Activated naive CD8-positive, alpha-beta T cell treated with anti-CD3 and anti-CD28 coated beads, Interleukin-2, amount 50 U/mL, for 24 hours (primary cell): ENCODE measurements at places on chromosomes 5 and 9.

- no peak for DNase-seq
These were observed 165.1 kb downstream of the TLR4 start for GRCh38 chr9:117869287-117869686.

DNA sequence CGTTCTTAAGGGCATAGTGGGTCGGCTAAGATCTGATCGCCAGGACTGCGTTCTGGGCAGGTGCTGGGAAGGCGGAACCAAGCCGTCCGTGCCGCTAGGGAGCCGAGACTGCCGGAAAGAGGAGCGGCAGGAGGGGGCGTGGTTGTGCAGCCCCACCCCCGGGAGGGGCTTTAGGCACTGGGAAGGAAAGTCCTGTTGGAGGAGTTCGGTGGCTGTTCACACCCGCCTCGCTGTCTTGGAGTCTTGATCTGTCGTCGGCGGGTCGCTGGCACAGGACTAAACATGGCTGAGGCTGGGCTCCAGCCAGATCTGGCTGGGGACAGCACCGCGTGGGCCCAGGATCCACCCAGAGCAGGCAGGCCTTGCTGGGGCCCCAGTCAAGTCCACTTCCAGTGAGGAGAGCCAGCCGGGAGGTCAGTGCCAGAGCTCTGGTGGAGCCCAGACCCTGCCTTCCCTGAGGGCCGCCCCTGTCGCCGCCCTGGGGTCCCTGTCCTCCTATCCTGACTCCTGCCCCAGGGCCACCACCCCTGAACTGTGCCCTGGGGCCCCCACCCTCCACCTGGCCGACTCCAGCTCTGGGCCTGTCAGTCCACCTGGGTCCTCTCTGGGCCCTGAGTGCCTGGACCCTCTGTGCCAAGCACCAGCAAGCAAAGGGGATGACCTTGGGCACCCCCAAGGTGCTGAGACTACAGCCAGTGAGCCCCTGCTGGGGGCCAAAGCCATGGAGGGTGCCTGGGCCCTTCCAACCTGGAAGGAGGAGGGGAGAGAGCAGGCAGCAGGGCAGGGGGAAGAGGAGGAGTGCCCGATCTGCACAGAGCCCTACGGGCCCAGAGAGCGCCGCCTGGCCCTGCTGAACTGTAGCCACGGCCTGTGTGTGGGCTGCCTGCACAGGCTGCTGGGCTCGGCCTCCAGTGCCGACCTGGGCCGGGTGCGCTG lies 4.5 kb downstream of the RNF208 start:
- no peak for DNase-seq

- DNase-seq = no peak
These were observed 116.7 kb downstream of the DOCK2 start for GRCh38 chr5:169753795-169754194.

GRCh38 chr9:19689328-19690101 lies 99.3 kb downstream of the SLC24A2 start:
- no peak for DNase-seq

GRCh38 chr5:66828548-66829357 lies 232.6 kb downstream of the MAST4 start:
- DNase-seq = peak; percentile 40

- DNase-seq = no peak
These were observed 1.6 kb upstream of the PAIP2 start for GRCh38 chr5:139340051-139340450.

DNA sequence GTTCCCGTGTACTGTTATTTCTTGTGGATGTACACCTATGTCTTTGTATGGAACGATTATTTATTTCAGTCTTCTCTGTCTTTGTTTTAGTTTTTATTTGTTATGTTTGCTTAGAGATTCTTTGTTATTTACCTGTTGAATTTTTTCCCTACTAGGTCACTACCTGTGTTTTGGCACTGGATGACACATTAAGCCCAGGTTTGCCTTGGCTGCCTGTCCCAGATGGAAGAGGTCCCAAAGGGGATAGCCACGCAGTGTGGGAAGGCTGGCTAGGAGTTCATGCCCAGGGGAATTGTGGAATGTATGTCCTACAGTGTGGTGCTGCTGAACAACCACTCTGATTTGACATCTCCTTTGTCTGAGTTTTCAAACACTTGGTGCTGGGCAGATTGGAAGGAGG lies 15.6 kb upstream of the SLC36A2 start:
- DNase-seq = no peak

DNA sequence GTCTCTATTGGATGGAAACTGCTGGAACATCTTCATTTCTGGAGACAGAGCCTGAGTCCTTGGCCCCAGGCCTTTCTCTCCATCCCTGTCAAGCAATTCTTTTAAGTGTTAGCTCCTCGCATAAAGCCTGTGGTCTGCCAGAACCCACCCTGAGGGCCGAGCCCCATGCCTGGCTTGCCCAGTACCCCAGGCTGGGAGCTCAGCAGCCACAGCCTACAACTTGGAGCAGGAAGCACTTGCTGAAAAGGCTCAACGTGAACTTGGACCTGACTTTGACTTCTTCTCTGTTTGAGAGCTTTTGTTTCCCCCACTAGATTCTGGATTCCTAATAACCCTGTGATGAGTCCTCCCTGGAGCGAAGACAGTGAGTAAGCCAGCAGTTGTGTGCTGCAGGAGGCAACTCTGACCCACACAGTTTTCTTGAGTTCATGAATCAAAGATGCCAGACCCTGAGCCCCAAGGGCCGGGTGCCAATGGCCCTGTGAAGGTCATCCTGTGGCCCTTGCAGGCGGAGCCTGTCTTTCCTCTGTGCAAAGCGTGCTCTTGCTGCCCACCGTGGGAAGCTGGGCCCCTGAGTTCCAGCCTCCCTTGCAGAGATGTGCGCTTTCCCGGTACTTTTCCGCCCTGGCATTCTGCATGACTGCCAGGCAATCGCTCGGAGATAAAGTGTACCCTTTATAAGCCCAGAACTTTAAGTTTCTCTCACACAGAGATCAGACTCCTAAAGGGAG lies 64.3 kb upstream of the RUFY1 start:
- no peak for DNase-seq

GRCh38 chr9:78866207-78867132 lies 569.5 kb downstream of the PSAT1 start:
- no peak for DNase-seq

GRCh38 chr5:107670087-107670931 lies 428 bp downstream of the EFNA5 start:
- DNase-seq = no peak

DNA sequence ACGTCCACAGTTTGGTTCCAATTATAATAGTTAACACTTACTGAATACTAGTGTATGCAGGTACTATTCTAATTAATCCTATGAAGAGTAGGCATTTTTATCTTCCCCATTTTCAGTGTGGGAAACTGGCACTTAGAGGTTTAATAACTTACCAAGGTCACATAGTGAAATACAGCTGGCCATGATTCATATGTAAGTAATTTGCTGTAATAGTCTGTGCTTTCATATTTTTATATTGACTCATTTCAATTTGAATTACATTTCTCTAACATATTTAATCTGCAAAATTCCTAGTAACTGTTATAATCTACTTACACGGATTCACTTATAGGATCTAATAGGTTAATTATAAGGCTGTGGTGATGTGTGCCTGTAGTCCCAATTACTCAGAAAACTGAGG lies 19.4 kb downstream of the CCNH start:
- DNase-seq = no peak

- DNase-seq = no peak
These were observed 427.4 kb downstream of the CETN3 start for GRCh38 chr5:89981878-89982773.

DNA sequence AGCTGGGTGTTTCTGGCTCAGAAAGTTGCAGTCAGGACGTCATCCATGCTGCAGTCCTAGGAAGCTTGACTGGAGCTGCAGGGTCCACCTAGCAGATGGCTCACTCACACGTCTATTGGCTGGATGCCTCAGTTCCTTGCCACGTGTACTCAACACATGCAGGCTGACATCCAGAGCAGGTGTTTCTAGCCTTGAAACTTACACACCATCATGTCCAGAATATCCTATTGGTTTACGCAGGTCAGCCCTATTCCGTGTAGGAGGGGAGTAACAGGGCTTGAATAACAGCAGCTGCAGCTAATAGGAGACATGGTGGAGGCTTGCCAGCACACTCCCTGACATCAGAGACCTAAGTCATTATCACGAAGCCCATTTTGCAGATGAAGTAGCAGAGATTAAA lies 473.5 kb downstream of the ACTL7B start:
- DNase-seq = no peak

- DNase-seq = no peak
These were observed 70.8 kb upstream of the HSPA9 start for GRCh38 chr5:138645778-138646575.

DNA sequence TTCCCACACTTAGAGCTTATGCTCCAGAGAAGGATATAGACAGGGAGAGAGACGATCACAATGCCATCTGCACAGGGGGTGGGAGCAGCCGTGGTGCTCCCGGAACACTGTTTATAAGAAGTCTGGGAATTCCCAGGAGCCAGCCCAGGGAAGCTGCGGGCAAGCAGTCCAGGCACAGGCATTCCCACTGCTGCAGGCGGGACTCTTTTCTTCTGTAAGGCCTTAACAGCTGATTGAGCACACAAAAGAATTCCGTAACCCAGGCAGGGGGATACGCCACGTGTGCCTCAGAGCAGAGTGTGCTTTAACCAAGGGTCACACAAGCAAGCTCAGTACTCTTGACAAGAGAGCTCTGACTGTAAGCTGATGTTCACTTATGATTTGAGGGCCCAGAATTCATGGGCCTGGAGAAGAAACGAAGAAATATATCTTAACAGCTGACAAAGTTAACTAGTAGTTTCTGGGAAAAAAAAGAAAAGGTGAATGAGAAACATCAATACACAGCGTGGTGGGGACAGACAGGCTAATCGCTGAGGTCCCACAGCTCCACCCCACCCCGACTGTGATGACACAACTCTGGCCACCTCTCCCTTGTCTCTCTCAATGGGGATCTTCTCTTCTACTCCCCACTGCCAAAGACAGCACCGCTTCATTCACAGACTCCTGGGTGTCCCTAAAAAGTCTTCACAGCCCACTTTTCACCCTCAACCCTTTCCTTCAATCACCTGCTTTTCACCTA lies 85.9 kb upstream of the SIMC1 start:
- DNase-seq = no peak

DNA sequence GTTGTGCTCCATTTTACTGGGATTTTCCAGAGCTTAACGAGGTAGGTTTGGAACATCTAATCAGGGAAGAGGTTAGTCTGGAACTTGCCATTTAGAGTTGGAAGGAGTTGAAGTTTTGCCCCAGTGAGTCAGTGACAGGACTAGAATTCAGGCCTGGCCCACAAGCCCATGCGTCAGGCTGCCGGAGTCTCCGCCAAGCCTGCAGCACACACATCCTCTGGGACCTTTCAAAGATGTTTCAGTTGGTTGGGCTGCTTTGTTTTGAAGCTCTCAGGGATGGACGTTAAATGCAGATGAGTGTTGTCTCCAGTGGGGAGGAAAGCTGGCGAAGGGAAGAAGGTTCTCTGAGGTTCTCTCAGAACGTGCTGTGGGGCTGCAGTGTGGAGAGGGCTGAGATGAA lies 147.0 kb downstream of the PSAT1 start:
- no peak for DNase-seq

DNA sequence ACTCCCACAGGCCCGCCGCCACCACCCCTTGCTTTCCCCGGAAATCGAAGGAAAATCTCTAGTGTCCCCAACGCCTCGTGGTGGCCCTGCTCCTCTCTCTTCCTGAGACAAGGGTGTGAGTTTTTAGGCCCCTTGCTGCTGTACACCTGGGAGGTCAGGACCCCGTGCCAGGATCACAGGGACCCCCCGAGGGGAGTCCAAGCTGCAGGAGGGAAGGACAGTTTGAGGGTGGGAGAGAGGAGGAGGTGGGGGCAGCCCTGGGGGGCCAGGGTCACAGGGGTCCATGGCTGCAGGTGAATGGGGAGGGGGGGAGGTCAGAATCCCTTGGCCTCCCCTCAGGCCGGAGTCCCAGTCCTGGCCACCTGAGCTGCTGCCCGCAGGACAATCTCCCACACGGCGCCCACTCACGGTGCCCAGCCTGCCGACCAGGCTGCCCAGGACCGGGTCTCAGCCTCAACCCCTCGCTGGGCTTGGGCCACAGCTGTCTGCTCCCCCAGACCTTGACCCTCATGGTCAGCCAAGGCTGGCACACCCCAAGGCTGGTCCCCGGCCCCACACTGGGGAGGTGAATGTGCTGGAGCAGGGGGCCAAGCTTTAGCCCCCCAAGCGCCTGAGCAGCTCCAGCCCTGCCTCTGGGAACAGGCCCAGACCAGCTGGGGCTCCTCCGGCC lies 19.9 kb downstream of the TPPP start:
- no peak for DNase-seq

DNA sequence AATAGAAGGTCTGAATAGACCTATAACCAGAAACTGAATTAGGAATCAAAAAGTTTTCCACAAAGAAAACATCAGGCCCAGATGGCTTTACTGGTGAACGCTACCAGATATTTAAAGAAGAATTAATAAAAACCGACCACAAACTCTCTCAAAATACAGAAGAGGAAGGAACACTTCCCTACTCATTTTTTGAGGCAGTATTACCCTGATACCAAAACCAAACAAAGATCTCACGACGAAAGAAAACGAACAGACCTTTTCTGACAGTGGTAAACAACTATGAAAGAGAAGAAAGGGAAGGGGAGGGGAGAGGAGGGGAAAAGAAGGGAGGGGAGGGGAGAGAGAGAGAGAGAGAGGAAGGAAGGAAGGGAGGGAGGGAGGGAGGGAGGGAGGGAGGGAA lies 13.5 kb downstream of the B4GALT1 start:
- DNase-seq = no peak

DNA sequence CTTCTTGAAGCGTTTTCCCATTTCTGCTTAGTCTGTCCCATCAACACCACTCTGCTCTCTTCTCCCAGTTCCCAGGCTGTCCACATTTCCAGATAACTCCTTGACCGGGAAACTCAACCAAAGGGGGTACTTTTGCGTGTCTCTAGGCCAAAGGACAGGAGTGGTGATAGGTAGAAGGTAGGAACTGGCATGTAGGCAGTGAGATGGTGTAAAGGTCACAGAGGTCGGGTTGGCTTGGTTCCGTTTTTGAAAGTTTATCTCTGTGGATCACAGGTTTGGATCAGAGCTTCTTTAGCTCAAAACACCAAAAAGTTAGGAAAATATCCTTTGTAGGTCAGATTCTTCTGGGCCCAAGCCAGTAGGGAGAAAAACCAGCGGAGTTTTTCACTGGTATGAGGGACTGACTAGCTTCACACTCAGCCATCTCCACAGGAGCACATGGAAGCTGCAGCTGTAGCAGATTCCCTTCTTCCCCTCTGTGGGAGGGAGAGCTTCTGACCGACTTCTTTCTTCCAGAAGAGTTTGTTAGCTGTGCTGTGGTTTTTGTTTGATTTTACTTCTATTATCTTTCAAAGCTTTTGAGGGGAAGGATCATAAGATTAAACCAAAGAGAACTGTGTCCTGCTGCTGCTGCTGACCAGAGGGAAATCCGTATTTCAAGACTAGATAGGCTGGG lies 98.4 kb upstream of the DMRT1 start:
- DNase-seq = no peak

GRCh38 chr9:96779089-96779488 lies 1.2 kb upstream of the ZNF510 start:
- DNase-seq = no peak
